Stimulated activated CD4-positive, alpha-beta T cell treated with anti-CD3 and anti-CD28 coated beads, Interleukin-4, amount 100 ng/mL, for 4 hours (primary cell): ENCODE measurements at places on chromosomes 4 and X.

GRCh38 chrX:45524296-45524695 is 323.6 kb upstream of the DIPK2B start:
- DNase-seq: no peak

DNA sequence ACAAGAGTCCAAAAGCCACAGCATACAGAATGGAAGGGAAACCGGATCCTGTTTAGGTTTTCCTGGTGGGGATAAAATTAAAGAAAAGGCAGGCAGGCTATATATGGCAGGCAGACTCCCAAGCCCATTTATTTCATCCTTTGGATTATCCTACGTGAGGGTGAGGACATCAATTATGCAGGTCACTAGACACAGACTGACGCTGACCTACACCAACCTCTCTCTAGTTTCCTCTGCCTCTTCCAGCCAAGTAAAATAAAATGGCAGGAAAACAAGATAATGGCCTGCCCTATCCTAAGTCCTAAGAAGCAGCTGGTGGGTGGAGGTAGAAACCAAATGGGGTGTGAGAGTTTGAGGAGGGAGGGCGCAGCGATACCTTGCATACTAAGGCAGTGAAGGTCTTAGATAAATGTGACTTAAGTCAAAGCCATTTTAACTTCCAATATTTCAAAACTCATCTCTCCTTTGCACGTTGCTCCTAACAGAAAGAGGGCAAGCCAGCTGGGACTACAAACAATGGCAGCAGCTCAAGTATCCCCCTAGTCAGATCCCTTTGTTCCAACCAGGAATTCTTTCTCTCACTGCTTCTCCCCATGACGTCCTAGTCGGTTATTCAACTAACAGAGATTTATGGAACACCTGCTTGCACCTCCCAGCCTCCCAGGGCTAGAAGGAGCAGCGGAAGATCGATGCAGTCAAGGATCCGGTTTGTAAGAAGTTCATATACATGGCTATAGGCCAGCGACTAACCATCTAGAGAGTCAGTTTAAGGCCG is 72.8 kb downstream of the IRF2 start:
- DNase-seq: no peak

DNA sequence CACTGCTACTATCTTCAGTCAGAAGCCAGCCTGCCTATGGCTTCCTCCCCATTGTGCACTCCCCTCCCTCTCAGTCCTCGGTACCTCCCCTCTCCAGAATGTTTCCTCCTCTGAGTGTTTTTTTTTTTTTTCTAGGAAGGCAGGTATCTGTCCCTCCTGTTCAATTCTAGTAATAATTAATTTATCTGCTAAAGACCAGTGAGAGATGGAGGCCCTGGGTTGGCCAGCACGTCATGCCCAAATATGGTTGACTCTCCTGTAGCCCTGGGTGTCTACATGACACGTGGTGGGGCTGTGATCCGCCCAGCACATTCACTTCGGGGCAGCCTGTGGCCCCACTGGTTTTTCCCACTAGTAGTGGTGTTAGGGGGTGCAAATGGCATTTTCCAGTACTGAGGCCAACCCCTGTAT is 1.8 kb downstream of the FLNA start:
- DNase-seq: no peak

DNA sequence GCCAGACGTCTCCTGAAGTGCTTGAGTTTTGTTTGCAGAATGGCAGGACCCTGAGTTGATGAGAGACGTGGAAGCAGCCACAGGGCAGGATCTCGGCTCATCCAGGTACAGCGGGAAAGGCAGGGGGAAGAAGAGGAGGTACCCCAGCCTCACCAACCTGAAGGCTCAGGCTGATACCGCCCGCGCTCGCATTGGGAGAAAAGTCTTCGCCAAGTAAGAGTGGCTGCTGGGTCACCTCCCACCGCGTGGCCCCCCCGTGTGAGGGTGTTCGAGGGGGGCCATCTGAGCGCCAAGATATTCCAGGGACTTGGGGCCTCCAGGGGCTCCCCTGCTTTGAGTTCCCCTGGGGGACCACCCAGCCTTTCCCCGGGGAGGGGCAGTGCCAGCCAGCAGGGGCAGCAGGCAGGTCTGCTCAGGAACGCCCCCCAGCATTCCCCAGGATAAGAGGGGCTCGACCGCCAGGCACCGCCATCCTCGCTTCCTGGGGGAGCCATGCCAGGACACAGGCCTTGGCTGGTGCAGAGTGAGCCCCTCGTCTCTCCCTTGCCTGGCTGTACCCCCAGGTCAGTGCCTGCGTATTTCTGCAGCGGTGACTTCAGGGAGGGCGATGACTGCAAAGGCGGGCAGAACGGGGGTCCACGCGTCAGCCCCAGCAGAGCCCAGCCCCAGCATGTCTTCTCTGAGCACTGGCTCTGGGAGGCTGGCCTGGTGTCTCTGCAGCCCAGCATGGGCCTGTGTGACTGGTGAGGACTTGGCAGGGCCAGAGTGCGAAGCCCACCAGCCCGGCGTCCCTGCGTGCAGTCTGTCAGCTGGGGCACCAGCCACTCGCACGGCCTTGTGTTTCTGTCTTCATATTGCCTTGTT is 22.3 kb downstream of the NKX1-1 start:
- DNase-seq: no peak

DNA sequence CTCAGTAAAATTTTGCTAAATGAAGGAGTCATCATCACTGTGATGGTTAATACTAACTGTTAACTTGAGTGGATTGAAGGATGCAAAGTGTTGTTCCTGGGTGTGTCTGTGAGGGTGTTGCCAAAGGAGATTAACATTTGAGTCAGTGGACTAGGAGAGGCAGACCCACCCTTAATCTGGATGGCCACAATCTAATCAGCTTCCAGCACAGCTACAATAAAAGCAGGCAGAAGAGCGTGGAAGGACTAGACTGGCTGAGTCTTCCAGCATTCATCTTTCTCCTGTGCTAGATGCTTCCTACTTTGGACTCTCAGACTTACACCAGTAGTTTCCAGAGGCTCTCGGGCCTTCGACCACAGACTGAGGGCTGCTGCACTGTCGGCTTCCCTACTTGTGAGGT is 21.3 kb upstream of the WDR44 start:
- DNase-seq: no peak

- no peak for DNase-seq
Observed at GRCh38 chr4:3711183-3712111, 54.7 kb upstream of the ADRA2C start.

- no peak for DNase-seq
Observed at GRCh38 chr4:55138367-55138766, 13.0 kb upstream of the KDR start.

DNA sequence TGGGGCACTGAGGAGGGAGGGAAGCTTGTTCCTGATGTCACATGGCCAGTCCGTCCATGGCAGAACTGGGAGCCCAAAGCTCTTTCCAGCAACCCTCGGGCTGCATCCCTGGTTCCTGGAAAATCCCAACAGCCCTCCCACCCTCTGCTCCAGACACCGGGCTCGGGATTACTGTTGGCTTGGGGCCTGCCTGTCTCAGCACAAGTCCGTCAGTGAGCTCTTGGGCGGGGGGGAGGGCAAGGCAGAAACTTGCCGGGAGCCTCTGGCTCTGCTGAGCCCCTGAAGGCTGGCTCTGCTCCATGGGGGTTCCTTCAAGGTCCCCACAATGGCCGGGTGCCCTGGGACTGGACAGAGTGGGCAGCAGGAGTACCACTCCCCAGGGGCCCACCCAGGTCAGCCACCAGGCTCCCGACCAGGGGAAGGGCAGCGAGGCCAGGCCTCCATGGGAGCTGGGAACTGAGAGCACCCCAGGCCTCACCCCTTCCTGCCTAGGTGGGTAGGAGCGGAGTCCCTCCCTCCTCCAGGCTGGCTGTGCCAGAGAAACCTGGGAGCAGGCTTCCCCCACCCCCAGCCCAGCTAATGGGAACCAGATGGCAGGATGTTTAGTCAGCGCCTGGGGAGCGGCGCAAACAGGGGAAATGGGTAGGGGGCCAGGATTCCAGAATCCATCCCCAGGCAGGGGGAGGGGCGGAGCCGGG is 6.4 kb upstream of the HAUS7 start:
- DNase-seq: no peak

DNA sequence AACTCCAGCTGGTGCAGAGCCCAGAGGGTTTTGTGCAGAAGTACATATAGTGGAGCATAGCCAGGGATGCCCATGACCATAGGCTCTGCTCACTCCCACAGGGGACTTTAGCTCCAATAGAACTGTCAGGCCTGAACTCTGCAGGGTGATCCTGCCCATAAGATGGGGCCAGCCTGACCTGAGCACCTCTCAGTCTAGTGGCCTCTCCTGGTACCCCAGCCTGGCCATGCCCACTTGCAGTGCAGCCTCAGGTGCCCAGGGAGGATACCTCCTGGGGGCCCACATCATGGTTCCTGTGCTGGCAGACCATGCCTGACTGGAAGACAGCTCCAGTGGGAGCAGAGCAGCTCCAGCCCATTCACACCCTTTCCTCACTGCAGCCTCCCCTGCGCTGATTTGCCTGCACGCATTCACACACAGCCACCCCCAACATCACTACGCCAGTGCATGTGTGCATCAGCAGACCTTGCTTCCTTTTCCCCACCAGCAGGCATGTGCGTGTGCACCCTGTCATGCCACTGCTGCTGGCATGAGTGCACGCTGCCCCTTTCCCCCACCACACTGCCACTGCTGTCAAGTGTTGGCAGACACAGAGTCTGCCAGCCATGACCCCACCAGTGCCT is 53.0 kb upstream of the MMAA start:
- no peak for DNase-seq

DNA sequence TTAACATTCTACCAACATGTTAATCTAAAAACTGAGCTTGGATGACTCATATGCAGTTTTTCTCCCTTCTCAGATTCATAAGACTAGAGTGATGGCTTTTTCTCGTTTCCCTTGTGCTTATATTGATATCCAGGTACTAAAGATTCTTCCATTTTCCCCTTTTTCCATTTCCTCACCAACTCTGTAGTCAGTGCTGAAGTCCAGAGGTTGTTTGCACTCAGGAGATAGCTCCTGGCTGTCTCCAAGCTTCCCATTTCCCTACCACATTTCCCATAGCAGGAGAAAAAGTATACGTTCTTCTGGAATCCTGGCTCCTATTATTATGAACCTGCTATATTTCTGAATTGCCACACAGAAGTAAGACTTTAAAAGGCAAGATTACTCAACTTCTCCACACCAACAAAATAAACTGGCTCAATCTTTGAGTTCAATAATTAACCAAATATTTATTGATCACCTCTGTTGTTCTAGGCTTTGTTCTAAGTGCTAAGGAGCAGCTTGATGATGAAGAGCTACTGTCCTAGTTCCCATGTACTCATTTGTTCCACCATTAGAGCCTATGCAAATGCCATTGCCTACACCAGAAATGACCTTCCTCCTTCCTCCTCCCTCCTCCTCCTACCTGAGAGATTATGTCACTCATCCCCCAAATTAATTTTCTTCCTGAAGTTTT is 454.4 kb upstream of the RPS6KA3 start:
- DNase-seq: no peak

- no peak for DNase-seq
Observed at GRCh38 chrX:104168127-104168526, 1.9 kb downstream of the FAM199X start.

GRCh38 chrX:48897625-48898306 is at the start of the genes PQBP1 and TIMM17B:
PQBP1 (plus strand) TSS chrX:48897930; CDS start chrX:48898510, 580 bp downstream.
TIMM17B (minus strand) TSS chrX:48897768; CDS start chrX:48897749, 19 bp downstream.
- peak; percentile 75 for DNase-seq

DNA sequence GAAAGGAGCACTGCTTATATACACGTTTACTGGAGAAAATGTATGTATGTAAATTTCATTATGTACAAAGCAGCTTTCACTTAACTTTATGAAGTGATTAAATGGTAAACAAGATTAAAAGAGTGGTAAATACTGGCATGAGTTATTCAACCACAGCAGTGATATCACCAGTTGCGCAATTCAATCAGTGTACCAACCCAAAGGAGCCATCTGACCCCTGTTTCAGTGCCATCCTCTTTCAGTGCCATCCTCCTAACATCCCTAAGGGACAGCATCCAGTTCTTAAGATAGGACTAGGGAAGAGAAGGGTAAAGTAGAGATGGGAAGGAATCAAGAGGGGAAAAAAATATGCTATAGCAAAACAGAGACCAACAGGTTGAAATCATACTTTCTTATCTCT is 16.2 kb downstream of the HPF1 start:
- DNase-seq: no peak

- DNase-seq: no peak
Observed at GRCh38 chr4:4666693-4667621, 125.1 kb upstream of the STX18 start.

GRCh38 chrX:16089086-16089485 is 34.3 kb upstream of the GRPR start:
- no peak for DNase-seq

- DNase-seq: no peak
Observed at GRCh38 chr4:162347156-162347841, 183.5 kb upstream of the FSTL5 start.

DNA sequence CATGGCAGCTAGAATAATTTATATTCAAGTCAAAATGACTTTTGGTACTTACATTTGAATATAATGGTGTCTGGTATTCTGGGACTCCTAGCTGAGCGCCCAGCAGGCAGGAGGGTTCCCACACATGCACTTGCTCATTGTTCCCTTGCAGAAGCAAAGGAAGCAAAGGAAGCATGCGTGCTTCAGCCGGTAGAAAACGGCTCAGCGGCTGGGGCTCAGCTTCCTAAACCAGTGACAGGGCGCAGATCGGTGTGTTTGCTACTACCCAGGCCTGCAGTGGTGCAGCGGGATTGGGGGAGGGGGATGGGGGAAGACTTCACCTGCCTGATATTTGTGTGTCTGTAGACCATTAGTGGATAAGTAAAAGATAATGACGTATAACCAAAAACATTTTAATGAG is 978.3 kb upstream of the TENM3 start:
- no peak for DNase-seq

- no peak for DNase-seq
Observed at GRCh38 chr4:84852081-84852480, 114.4 kb downstream of the WDFY3 start.

DNA sequence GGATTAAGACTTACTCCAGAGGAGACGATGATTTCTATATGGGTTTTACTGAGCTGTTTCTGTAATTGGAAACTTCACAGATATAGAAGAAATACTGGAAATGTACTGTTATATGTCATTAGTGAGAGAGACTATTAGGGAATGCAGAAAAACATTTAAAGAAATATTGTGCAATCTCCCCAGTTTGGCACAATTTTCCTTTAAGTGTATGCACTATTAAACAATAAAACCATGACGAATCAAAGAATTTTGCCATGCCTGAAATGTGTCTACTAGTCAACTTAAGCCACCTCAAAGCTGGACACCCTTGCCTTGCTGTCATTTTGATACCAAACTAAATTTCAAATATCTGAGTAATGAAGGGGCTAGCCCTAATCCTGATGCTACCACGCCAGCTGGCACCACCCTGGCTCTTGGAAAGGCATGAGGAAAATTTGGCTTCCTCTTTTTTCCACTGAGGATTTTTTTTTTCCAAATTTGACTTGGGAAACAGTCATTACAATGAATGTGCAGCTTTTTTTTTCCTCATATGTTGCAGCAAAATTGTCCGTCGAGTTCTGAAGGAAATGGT is 36.1 kb downstream of the MTTP start:
- DNase-seq: no peak

DNA sequence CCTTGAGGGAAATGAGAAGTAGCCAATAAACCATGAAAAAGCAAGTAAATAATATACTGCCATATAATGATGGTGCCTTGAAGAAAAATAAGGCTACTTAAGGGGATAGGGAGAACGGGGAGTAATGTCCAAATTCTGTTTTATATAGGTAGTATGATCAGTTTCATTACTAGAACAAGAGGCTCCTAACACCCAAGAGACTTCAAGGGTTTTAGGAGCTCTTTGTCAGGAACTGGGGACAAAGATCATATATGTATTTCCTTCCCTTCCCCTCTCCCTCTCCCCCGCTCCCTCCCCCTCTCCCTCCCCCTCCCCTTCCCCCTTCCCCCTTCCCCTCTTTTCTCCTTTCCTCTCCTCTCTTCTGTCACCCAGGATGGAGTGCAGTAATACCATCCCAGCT is 127.3 kb downstream of the PTPN13 start:
- DNase-seq: no peak
